ENCODE measurements at places on chromosomes 11 and 22.

GRCh38 chr22:24059121-24059520, 48.0 kb downstream of the CABIN1 start:
- no peak for DNase-seq

DNA sequence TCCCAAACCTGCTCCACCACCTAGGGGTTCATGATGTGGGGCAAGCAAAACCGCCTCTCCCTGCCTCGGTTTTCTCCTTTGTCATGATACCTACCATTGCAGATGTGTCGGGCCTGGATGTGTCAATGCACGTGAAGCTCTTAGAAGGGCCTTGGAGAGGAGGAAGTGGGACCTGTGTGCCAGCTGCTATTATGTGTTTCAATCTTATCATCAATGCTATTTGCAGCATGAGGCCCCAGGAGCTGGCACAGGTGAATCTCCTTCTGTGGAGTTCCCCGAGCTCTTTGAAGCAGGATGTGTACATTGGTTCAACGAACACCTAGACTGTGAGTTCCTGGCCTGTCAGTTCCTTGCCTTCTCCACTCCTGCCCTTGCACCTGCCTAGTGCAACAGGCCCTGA, 331.6 kb downstream of the CTTN start:
- no peak for DNase-seq

DNA sequence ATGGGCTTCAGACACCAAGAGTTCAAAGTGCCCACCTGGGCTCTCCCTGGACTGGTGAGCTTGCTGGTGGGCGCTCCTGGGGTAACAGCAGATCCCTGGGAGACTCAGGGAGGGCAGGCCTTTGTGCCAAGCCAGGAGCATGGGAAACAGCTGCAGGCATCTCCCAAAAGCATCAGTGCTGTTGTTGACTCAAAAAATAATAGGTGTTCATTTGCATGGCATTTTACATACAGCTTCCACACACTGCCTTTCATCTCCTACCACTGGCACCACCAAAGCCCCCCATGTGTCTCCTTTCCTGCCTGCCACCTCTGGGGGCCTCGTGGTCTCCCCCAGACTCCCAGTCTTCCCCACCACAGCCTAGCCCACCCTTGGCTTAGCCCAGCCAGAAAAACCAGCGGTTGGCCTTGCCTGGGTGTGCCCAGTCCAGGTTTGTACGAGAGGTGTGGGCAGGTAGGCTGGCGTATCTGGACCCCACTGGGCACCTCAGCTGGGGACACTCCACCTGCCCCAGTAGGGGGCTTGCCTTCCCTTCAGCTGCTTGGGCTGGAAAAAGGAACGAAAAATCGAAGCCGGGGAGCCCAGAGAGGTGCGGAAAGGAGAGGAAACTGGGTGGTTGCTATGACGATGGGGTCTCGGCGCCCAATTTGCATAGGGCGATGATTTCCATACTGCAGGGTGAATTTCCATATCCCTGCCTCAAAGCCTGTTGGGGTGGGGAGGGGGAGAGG, 15.0 kb downstream of the POU2F3 start:
- no peak for DNase-seq

DNA sequence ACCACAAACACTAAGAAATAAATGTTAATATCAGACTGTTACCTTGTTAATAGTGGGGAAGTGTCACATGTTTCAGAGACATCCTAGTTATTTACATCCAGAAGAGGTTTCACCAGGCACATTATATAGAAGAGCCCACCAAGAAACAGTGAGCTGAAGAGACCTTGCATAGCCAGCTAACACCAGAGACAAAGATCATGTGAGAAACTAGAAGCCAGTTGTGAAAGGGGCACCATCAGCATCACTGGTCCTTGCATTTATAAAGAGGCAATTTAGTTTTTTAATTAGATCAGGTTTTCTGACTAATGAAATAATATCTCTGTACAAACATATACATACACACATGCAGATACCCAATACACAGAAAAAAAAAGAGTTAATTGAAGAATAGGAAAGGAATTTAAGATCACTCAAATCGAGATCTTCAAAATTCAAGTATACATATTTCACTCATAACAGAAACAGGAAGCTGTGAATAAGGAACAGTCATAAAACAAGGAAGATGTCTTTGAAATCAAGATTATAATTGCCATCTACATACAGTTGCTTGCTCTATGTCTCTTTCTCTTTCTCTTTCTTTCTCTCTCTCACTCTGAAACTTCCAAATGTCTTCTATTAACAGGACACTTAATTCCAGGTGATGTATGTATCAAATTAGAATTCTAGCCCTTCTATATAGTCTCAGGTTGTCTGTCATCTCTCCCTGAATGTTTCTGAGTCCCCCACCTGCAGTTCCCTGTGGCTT, 348.7 kb downstream of the ETS1 start:
- DNase-seq = no peak

DNA sequence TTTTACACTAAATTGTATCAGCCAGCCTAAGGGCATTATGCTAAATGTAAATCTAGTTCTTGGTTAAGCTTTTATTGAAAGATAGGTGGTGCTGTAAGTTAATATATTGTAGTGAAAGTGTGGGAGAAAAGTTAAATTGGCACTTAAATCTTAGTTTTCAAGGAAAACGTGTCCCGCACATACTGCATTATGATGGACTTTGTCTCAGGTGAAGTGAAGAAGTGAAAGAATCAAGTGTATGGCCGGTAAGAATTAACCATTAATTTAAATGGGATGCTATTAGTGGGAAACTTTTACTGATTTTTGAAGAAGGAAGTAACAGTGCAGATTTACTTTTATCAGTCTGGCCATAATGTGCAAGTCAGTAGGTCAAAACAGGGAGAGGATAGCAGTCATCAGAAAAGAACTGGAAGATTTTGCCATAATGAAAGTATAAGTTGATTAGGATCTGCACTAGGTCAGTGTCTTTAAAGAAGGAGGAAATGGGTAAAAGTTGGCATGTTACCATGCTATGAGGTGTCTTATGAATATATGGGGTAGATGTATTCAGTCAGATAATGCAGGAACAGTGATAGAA, 81.6 kb downstream of the PDHX start:
- DNase-seq = no peak

GRCh38 chr22:44351685-44352377, 39.1 kb upstream of the SHISAL1 start:
- peak; percentile 72 for DNase-seq

GRCh38 chr22:47623066-47623762, 860.8 kb downstream of the TBC1D22A start:
- DNase-seq = no peak

DNA sequence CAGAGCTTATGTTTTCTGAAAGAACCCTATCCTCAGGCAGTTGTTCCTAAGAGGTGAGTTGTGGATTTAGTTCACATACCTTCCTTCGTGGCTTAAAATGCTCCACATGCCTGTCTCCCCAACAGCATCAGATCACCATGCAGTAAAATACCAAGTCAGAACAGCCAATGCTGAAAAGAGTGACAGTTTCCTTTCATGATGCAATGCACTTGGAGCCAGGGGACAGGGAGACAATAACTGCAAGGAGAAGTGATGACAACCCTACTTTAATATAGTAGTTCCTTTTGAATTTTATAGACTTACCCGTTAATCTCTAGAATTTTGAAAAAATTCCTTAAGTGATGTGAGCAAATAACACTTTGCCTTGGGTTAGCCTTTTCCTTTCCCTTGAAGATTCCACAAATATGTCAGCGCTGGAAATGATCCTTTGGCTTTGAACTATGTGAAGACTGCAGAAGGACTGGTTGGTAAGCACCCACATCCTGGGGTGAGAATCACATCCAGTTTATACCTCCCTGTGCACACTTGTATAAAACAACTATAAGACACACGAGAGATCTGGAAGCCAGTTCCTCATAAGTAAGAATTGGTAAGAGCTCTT, 71.2 kb downstream of the PIWIL4 start:
- DNase-seq = no peak

DNA sequence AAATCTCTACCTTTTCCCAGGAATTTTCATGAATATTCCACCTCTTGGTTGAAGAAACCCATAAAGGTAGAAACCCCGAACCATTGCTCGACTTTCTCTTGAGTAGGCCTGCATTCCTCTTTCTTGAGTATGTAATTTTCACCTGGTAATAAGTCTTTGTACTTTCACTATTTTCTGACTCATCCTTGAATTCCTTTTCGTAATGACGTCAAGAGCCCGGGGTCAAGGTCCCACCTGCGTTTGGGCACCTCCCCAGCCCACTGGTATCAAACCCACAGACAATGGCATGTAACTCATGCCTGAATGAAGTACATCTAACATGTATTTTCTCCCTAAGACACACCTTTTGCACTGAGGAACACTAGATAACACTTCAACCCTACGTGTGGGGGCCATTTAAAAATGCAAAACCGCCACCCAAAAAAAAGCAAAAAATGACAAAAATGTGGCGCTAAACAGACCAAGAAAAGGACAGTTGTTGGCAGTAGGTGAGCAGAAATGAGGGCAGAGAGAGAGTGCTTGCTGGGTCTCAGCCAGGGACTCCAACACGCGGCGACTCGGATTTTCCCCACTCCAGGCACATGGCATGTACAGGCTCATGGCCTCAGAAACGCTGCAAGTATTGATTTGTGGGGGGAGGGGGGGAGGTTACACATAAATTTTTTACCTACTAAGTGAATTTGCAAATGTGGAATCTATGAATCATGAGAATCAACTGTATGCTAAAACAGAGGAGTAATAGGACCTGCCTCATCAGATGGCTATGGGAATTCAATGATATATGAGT, 4.1 kb upstream of the C11orf24 start:
- DNase-seq = no peak

GRCh38 chr11:19605520-19606371, 106.9 kb upstream of the NAV2 start:
- DNase-seq = no peak

DNA sequence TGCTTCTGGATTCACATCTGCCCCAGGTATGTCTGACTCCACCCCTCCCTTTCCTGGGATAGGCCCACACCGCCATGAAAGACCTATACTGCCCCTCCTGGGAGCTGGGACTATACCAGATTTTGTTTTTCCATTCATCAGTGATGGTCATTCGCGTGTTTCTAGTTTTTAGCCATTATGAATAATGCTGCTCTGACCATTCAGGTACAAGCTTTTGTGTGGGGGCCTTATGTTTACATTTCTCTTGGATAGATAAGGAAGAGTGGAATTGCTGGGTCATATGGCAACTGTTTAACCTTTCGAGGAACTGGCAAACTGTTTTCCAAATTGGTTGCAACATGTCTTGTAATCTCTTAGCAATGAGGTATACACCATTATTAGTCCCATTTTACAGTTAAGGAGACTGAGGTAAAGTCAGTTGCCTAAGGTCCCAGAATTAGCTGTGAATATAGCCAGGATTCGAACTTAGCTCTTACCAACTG, 1.2 kb upstream of the TBC1D10A start:
- DNase-seq = no peak

GRCh38 chr11:32044158-32044863, 46.6 kb upstream of the RCN1 start:
- DNase-seq = no peak

GRCh38 chr22:19612866-19613572, 88.8 kb upstream of the CLDN5 start:
- DNase-seq = no peak

- no peak for DNase-seq
These were observed 9.8 kb downstream of the MMP20 start for GRCh38 chr11:102615077-102615893.

DNA sequence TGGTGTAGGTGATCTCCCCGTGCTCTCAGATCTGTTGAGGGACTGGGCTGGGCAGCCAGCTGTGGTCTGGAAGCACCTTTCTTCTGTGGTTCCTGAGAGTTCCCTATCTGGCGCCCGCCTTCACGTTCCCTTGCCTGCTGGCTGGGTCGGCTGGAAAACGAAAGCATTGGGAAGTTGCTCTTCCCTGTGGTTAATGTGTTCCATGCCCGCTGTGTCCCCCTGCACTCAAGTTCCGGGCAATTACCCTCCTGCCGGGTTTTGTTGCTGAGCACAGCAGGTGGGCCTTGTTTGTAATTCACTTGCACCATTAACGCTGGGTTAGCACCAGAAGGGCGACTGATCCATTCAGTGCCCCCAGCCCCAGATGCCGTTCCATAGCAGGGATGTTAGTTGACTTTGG, 134.1 kb downstream of the GRIK4 start:
- no peak for DNase-seq
